ENCODE measurements at places on chromosomes 16 and 17. TPM values are rescaled to one million over a fixed set of nuclear protein-coding genes. Genes with fewer than 3 reads are reported as not detected.

DNA sequence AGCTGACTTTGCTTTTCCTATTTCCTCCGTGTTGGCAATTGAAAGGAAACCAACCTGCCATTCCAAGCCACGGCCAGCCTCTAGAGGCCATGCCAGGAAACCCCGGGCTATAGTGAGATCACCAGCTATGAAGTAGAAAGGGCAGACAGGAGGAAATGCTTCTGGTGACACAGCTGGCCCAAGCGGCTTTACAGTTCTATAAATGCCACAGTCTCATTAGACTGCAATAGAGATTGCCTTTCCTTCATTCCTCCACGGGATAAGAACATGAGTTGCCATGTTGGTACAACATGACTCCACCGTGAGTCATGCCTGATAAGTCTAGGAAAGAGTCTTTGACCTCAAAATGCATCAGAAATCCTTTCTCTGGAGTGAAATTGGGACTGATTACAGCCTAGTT lies 384.9 kb downstream of the GRIN2A start:
- no peak for DNase-seq

The KRT16 gene
- not detected for total RNA-seq

The GDPD1 gene
- total RNA-seq = 5.3 TPM

DNA sequence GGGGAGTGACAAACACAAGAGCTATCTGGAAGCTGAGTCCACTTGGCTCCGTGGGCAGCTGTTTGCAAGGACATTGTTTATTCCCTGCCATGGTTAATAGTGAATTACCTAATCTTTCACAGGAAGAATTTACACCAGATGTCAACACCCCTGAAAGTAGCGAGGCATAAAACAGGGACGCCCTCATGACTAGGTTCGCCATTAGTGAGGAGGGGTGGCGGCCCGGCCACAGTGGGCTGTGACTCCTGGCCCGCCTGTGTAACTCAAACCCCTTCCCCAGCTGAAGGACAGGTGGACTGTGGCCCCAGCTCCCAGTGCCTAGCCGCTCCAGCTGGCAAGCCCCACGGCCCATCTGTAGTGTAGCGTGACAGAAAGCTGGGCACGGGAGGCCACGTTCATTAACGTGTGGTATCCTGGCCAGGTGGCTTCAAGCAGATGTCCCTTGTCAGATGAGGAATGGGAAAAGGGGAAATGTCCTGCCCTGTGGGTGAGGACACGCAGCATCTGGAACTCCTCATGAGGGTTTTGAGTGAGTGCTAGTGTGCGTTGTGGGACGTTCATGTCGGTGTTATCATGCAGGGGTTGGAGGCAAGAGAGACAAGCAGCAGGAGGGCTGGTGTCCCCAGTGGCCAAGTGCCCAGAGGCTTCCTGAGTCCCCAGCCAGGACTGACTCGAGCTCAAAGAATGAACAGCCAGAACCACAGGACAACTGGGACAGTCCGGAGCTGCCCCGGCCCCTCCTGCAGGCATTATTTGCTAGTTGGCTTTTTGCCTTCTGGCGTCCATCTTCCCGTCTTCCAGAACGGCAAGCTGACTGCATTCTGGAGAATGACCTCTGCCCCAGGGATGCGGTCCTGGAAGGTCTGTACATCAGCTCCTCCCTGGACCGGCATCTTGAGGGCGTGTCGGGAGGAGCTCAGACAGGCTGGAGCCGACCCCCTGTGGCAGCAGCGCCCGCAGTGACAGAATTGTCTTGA lies 19.2 kb downstream of the KDM8 start:
- no peak for DNase-seq

DNA sequence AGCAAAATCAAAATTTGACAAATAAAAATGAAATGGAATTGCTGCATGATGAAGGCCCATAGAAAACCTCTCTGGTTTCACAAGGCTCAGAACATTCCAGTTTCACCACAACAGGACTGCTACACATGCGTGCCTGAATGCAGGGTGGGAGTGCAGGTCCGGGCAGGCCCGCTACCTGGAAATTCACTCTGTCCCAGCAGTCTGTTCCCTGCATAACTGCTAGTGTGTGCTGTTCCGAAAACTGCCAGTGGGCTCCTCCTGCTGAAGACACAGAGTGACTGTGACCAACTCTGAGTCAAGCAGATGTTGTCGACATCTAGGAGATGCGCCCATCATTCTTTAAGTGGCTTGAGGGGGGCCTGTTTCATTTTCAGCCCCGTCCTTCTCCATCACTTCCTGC lies 284.8 kb upstream of the MAF start:
- DNase-seq = no peak

- no peak for DNase-seq
These were observed 38.8 kb upstream of the HS3ST3A1 start for GRCh38 chr17:13640551-13640950.

DNA sequence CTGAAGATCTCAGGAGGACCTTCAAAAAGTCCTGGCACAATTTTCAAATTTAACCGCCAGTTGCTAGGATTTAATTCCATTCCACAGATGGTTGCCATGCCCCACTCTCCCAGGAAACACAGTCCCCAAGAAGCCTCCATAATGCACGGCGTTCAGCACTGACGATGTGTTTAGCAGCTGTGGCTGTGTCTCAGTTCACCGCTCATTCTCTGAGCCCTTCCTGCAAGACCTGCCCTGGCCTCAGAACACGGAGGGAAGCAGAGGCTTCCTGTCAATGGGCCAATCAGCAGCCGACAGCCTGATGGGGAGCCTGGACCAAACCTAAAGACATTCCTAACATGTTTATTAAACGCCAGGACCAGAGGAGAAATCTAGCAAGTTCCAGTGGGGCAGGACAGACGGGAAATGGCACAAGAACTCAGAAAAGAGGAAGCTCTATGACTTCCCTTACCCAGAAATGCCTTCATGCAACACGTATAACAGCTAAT lies 4.9 kb downstream of the MYLK3 start:
- DNase-seq = peak; percentile 7

- DNase-seq = peak; percentile 11
These were observed 17.7 kb downstream of the POLR3E start for GRCh38 chr16:22314661-22315626.

GRCh38 chr16:11392041-11392581 lies 46.9 kb downstream of the RMI2 start:
- no peak for DNase-seq

DNA sequence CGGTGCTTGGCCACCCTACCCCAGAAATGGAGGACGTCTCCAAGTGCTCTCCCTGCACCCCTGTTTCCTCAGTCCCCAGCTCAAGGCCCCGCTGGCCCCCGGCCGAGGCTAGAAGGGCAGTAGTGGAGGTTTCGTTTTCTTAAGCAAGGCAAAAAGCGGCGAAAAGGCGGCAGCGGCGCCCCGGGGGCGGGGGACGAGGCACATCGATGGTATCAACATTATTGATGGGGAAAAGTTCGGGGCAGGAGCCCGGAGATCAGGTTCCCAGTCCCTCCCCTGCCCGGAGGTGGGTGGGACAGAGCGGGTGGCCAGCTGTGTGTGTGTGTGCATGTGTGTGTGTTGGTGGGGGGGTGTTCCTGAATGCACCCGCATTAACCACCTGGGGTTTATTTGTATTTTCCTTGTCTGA lies 4.1 kb upstream of the SALL1 start:
- DNase-seq = no peak

GRCh38 chr17:57357392-57357784 lies 101.1 kb downstream of the MSI2 start:
- no peak for DNase-seq

The FAM20A gene
- total RNA-seq = 1.3 TPM

DNA sequence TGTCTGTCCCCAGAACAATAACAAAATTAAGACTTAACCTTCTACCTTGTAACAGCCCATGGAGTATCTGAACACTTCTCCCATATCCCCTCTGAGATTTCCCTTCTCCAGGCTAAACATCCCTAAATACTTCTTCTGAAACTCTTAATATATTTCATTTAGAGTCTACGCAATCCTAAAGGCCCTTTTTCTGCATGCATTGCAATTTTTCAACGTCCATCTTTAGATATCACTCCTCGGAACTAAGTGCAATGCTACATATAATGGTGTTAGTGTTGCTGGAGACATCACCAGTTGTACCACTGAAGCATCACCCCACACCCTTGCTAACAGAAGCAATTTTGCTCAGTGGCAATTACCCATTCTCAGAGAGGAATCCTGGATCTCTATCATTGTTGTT lies 13.2 kb downstream of the GRIN2A start:
- no peak for DNase-seq

DNA sequence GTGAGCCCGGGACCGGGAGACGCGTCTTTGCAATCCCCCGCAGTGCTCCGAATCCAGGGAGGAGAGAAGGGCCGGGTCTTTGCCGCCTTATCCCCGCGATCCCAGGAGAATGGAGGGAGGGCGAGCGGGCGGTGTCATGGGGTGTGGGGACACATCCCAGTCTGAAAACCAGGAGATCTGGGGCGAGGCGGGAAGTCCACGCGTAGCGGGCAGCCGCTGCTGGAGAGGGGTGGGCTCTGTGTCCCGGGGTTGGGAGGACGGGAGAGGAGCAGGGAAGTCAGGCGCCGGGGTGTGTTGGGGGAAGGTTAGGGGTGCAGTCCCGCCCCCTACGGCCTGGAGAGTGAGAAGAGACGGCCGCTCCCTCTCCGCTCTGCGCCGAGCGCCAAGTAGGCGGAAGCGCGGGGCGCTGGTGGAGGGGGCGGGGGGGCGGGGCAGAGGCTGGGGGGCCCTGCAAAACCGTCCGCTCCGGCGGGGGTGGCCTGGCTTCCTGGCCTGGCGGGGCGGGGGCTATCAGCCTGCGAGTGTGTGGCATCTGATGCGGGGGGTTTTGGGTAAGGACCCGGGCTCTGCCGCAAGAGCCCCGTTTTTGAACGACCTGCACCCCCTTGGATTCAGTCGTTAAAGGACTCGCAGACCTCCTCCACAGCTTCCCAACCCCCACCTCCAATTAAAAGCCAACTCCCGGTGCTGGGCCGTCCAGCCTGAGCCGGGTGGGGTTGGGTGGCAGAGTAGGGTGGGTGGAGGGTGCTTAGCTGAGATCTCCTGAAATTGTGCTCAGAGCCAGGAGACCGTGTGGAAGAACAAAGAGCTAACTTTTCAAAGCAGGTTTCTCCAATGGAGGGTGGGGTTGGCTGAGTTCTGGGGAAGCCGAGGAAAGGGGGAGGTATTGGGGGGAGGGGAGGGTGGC lies 654 bp downstream of the LASP1 start:
- peak; percentile 81 for DNase-seq

The CRYBA1 gene
- not detected for total RNA-seq

The ZNF629 gene
- 1.8 TPM for total RNA-seq

- DNase-seq = no peak
These were observed 58.0 kb upstream of the MRTFB start for GRCh38 chr16:14013145-14013570.

- DNase-seq = no peak
These were observed 1.2 kb downstream of the BCAR1 start for GRCh38 chr16:75250089-75250808.

The CLEC18C gene
- total RNA-seq = 0.88 TPM

GRCh38 chr17:49690256-49690655 lies 12.4 kb upstream of the SPOP start:
- no peak for DNase-seq

DNA sequence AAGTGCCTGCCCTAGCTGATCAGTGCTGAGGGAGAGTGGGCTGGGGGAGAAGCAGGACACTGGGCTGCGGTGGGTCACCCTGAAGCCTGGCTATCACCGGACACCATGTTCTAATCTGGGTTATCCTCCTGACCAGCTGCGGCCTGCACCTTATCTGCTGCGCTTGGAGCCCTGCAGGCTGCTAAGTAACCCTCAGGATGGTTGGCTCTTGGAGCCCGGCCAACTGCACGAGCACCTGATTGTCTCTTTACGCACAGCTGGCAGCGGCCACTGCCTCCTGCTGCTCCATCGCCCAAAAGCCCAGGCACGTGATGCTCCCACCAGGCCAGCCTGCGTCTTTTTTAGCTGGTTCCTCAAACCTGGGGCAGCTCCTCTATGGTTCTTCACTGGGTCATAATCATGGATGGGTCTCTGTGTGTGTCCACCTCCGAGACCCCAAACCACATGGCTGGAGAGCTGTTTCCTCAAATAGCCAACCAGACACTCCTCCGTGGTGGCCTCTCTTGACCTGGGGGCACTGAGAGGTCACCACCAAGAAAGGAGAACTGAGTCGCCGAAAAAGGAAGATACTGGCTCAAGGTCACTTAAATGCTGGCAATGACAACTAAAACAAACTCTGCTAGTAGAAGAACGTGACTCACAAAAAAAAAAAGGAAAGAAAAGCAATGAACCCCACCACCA lies 21.7 kb downstream of the SPHK1 start:
- no peak for DNase-seq

GRCh38 chr16:83967838-83968305 lies at the start of gene NECAB2:
Gene NECAB2, plus strand, starts transcription at chr16:83968244. Its CDS starts 405 bp downstream, at chr16:83968649.
- DNase-seq = peak; percentile 15

GRCh38 chr17:59387351-59388068 lies 56.1 kb downstream of the YPEL2 start:
- no peak for DNase-seq

DNA sequence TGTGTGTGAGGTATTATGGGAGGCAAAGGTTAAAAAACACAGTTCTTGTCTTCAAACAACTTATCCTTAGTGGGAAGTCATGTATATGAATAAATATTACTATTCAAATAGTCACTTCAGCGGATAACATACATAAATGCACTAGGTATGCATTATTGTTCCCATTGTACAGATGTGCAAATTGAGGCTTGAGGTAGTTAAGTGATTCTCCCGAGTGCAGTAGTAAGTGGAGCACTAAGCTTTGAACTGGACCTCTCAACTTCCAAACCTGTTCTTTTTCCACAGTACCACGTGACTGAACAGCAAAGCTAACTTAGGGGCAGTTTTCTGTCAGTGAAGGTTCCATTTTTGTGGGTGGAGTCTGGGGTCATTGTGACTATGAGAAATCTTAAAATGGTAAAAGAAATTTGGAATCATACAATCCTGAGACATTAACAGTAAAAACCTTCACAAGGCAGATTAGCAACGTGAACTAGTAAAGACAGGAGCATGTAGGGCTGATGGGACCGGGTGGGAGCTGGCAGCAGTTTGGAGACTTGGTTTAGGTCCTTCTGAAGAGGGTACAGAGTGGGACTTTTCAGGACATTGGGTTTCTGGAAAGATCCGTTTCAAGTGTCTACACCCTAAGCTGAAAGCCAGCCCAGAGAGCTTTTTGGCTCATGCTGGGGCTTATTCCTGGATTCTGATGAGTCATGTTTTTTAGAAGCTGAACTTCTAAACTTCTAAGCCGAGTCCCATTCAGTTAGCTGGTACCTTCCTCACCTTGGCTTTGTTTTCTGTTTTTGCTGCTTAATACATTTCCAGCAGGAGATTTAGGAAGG lies 204.9 kb downstream of the PRKCA start:
- DNase-seq = no peak
